Hematopoietic multipotent progenitor cell treated with erythropoietin and hydrocortisone succinate and interleukin-3 and kit ligand, for 15 days (in vitro differentiated cells): ENCODE measurements at places on chromosomes 12 and 14.

DNA sequence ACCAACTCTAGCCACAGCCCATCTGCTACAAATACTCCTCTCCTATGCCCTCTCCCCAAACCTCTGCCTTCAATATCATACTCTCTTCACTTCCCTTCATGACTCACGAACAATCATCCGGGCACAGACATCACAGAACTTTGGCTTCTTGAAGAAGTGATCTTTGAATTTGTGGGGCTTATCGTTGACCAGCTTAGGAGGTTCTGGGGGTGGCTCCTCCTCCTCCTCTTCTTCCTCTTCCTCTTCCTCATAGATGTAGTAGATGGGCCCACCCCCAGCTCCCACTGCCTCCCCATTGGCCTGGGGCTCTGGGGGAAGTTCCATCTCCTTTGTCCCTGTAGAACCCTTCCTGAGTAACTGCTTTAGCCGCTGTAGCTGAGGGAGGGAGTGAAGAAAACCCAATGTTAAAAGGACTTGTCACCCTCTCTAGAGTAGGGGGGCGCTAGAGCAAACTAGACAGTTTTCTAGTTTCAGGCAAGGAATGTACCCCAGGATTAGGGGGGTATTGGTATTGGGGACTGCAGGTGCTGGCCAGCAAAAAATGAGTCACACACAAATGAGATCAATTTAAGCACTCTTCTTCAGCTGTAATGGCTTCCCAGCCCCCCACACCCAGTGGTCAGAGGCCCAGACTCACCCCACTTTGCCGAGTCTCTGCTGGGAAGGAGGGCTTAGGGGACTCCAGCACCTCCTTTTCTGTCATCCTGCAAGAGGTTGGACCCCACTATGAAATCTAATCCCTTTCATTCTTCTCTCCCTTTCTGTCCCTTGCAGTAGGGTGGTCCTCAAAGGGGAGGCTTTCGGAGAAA is 1.8 kb downstream of the STAC3 start:
- DNase-seq, result no peak

DNA sequence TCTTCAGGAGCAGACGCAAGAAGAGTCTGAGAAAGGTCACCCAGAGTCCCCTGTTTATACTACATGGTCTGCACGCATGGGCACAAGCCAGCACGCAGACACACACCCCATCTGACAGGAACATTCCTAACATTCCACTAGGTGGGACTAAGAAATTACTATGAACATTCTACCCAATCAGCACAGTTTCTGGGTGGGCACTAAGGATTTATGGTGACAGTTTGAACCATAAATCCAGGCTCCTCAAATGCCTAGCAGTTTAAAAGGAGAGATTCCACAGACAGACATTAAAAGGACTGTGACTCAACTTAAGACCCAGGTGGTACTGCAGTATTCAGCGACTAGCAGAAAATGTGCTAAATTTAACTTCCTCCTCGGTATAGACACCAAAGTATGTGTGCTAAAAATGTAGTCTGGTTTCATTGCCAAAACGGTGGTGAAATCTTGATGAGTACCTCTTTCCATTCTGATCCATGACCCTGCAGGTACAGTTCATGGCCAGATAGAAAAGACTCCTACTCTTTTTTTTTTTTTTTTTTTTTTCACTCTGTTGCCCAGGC is 16.2 kb downstream of the ABHD4 start:
- DNase-seq, result no peak

- no peak for DNase-seq
Observed at GRCh38 chr12:57897286-57897974, 43.9 kb upstream of the ATP23 start.

- no peak for DNase-seq
Observed at GRCh38 chr14:59202031-59202430, 13.6 kb downstream of the DAAM1 start.

DNA sequence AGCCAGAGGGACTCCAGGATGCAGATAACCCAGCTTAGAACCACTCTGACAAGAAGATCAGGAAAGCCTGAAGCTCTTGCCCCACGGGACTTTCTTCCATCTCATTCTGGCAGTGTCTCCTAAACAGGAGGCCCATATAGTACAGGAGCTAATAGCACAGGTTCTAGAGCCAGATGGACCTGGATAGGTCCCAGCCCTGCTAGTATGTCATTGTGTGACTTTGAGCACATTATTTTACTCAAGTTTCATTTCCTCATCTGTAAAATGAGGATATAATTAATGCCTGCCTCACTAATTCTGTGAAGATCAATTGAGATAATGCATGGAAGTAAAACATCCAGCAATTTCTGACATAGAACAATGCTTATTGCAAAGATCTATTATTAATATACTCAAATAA is 66.5 kb upstream of the GZMB start:
- DNase-seq, result no peak

DNA sequence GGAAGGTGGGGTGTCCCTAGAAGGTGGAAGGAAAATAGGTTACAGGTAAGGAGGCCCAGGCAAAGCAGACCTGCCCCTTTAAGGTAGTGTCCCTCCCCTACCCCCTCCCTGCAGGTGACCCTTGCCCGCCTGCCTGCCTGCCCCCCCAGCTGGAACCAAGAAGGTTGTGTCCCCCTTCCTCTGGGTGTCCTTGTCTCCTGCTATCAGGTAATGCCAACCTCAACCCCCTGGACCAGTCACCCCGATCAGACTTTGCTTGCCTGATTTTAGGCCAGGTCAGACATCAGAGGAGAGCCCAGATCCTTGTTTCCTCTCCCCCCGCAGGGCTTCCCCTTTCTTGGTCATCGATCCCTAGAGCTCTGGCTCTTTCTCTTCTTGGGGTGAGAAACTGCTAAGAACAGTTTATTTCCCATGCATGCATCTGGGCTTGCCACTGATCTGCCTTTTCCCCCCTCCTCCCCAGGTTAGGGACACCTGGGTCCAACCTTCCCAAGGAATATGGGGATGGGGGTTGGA is at the start of gene SLC39A5:
SLC39A5 (plus strand) TSS at position 136 of the 516 bp plus-strand sequence. CDS start 1,224 bp downstream, outside the sequence.
- no peak for DNase-seq

DNA sequence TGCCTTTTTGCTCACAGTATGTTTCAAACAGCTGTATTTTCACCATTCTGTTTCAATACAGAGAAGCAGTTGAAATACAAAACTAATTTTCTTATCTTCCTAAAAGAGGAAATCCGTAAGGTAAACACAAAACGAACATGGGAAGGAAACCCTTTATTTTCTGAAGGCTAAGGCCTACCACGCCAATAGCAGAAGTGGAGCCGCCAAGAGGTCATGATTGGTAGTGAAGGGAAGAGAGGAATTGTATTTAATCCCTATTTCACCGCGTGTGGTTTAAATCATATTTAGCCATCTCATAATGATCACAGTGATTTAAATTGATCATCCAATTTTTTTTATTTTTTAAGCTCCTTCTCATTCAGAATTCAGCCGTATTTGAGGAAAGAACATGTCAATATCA is 398.2 kb downstream of the PRKD1 start:
- DNase-seq, result no peak

DNA sequence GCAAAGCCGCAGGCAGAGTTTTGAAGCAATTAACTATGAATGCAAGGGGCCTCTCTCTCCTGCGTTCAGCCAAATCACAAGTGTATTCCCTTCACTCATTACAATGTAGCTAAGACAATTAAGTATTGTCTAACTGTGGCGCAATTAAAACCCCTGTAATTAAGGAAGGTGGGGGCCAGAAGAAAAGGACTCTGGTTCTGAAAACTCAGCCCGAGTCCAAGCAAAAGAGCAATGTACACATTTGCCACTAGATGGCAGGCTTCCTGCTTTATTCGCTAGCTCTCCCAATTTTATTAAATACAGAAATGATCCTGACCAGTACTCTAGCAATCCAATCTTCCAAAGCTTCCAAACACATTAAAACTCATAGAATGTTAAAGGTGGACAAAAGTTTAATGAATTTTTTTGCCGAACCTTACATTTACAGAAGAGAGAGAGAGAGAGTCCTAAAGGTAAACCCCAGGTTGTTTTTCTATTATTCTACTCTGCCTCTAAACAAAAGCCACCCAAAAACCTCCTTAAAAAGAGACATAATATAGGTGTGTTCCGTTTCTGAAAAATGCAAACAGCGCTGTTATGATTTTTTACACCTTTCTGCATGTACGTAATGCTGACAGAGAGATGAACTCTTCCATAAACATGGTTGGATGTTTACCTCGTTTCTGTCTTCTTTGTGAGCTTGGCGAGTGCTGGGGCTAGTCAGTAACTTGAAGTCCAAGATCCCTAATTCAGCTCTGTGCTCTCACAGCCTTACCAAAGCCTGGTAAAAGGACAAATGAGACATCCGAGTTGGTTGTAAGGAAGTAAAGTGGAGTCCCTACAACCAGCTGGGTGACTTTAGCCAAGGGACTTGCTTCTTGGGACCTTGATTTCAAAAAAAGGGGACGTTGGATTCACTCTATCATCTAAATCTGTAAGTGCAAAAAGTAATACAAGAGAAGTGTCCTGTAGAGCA is 50.9 kb upstream of the VASH1 start:
- peak; percentile 65 for DNase-seq

DNA sequence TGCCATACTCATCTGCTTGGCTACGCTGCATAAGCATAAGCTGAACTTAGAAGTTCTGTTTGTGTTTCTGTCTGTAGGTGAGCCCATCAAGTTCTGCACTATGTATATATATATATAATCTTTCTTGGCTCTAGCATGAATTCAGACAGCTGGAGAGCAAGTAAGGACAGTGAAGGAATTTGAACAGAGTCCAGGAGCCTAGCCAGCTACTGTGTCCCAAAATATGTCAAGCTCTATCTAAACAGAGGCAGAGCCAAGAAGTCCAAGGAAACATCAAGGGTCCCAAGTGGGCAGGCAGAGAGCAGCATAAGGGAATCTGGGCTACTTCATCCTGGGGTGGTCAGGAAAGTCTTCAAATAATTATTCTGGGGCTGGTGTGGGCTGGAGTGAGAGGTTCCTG is 118.5 kb upstream of the NPAS3 start:
- DNase-seq, result no peak

DNA sequence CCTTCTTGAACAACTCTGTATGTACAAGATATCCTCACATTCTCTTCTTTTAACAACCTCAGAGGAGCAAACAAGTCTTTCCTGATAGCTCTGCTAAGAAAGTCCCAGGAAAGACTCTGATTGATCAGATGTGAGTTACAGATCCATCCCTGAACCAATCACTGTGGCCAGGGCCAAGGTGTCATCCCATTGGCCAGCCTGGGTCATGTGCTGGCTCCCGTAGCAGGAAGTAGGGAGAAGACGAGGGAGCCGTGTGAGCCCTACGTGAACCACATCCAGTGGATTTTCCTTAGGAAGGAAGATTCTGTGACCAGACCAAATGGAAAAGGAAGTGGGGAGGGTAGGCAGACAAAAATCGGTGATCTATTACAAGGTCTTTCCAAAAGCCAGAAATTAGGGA is 5.6 kb downstream of the P2RX7 start:
- DNase-seq, result no peak

GRCh38 chr12:56157201-56158028 is 744 bp upstream of the MYL6 start:
- DNase-seq, result peak; percentile 33

- no peak for DNase-seq
Observed at GRCh38 chr14:69713209-69713781, 53.6 kb upstream of the SRSF5 start.

- no peak for DNase-seq
Observed at GRCh38 chr12:68119724-68120211, 39.8 kb downstream of the IFNG start.

DNA sequence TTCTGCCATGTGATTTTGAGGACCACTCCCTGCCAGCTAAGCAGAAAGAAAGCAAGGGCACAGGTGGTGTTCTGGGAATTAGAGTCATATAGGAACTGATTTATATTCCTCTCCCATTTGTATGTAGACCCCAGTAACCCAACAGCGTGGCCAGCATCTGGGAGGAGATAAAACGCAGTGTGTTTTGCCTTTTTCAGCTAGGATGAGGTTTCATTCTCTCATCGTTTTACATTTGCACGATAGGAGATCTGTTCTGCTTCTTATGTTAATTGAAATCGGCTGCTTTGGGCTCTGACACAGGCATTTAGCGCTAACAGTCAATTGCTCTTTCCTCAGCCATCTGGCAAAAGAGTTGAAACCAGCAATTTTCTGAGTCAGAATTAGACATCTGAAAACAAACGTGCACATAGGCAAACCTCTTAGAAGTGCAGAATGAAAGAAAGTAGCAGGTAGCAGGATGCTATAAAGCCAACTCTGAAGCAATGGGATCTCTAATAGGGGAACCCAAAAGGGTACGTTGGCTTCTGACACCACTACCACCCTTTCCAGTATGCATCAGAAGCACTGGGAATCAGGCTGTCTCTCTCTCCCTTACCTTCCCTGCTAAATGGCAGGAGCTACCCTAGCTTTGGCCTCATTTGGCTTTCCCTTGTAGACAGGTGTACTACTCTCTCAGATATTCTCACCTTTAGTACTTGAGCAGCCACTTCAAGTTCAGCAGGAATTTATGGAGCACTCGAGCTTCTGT is 219.1 kb downstream of the PHLDA1 start:
- DNase-seq, result no peak

DNA sequence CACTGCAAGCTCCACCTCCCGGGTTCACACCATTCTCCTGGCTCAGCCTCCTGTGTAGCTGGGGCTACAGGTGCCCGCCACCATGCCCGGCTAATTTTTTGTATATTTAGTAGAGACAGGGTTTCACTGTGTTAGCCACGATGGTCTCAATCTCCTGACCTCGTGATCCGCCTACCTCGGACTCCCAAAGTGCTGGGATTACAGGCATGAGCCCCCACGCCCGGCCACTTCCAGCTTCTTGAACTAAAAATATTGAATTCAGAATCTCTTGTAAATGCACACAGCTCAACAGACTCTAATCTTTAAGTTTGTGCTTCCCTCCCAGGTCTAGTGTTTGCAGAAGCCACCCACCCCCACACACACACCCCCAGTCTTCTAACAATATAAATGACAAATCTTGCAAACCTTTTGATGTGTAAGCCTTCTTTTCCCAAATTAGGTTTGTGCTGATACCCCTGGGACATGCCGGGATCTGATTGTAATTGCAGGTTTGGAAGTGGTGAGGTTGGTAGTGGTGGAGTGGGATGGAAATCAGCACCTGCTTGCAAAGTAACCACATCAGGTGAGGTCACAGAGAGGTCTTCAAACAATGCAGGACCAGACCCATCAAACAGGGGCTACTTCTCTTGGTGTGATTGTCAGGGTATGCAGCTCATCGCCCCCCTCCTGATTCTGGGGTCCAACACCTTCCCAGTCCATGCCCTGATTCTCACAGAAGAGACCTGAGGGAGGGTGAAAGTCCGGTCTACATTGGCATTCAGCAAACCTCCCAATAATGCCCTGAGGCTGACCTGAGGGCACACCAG is 51.4 kb upstream of the GPR132 start:
- DNase-seq, result no peak

DNA sequence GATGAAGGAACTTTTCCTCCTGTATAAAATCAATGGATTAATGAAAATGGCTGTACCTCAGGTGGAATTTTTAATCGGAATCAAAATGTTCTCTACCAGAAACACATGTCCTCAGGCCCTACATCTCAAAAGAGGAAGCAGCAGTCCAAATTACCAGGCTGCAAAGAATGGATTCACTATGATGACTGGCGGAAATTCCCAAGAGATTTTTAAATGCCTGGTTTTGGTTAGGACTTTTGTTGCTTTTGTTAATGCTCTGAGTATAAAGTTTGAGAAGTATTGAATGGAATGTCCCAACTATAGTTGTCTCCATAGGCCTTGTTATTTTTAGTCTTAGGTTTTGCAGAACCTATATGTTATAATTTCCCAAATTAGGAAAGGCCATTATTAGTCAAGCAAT is 11.2 kb upstream of the IFNG start:
- no peak for DNase-seq
